ENCODE measurements at places on chromosomes 2 and 18.

DNA sequence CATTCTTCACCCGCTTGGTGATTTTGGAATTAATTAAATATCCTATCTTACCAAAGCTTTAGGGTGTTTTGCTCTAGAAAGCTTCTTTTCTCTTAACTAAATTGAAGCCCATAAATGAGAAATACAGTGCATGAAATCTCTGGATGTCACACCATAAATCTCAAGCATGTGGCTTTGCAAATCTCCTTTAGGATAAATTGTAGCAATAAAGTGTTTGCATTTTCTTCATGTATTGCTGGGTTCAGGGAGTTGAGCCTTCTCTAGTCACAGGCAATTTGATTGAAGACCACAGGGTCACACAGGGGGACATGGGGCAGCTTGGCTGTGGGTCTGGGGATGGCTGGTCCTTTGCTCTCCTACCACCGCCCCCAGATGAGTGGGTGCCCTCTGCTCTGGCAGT is 364.2 kb downstream of the CLIP4 start:
- DNase-seq, result no peak

DNA sequence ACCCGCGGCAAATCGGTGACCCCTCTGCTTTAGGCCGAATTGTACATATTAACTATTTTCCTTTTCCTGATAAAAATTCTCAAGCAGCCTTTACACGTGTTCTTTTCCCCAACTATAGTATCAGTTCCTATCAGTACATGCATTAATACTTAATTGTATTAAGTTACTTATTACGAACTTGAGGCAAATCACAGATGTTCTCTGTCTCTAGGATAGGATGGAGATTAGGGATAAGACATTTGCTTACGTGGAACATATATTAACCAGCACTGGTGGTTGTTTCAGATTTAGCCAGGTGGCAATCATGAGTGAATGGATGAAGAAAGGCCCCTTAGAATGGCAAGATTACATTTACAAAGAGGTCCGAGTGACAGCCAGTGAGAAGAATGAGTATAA is 675 bp downstream of the GEMIN6 start:
- no peak for DNase-seq

DNA sequence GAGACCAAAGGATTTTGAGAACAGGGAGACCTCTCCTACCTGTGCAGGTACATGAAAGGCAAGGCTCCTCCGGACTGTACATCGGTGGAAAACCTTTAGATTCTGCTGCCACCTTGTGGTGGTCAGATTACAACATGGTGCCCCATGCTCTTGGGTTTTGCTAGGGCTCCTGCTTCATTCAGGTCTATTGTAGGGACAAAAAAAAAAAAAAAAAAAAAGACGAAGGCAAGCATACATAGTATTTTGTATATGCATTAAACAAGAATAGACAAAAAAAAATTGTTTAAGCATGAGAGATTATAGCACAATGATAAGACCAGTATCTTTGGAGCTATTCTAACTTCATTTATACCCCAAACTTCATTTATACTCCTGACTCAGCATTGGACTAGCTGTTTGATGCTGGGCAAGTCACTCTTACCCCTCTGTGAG is 27.4 kb upstream of the SPR start:
- DNase-seq, result peak; percentile 80

- no peak for DNase-seq
These were observed 164.7 kb downstream of the PHLPP1 start for GRCh38 chr18:62880034-62880433.

GRCh38 chr18:21722687-21723086 is 17.9 kb upstream of the MIB1 start:
- DNase-seq, result no peak

DNA sequence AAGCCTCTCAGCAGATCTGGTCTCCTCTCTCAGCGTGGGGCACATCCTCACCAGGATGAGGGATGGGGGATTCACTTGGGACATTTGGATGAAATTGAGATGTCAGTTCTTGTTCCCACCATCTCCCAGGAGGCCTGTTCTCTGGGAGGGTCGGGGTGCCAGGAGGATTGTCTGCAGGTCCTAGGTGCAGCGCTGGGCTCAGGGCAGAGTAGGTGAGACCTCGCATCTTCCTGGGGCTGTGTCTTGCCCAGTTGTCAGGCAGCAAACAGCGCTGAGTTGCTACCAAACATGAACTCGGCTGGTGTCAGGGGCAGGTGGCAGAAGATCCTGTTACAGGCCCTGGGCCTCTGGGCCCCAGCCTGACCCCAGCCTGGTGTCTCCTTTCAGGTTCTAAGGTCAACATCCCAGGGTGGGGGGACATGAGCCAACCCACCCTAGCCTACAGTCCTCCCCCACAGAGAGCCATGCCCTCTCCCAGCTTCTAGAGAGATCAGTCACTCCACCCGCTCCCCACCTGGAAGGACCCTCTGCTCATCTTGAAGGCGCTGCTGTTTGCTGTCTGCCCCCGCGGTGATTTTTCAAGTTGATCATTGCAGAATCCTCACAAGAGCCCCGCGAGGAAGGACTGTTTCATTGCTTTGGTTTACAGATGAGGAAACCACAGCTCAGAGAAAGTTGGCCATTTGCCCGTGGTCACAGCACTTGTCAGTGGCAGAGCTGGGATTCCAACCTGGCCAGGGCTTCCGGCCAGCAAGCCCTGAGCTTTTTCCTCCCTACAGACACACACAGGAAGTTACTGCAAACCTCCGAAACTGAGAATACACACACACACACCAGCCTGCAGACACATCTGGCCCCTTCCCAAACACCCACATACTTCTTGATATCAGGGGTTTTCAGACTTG is 83.9 kb downstream of the STPG4 start:
- DNase-seq, result no peak

GRCh38 chr2:43343573-43344304 is 117.3 kb upstream of the ZFP36L2 start:
- DNase-seq, result no peak

DNA sequence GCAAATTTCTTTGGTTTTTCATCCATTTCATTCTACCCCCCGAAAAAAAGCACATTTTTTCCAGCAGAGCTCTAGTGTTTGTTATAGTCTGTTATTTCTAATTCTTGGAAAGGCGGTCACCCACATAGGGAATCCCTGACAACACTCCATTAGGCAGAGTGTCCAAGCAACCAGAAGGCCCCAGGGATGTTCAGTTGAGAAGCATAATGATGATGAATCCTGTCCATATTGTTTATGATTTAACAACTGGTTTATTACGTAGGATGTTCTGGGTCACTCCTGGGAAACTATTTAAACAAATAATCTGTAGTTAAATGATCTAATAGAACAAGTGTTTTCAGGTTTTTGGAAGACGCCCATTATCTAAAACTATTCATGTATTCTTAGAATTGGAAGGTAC is 388.7 kb downstream of the TNS1 start:
- DNase-seq, result no peak

DNA sequence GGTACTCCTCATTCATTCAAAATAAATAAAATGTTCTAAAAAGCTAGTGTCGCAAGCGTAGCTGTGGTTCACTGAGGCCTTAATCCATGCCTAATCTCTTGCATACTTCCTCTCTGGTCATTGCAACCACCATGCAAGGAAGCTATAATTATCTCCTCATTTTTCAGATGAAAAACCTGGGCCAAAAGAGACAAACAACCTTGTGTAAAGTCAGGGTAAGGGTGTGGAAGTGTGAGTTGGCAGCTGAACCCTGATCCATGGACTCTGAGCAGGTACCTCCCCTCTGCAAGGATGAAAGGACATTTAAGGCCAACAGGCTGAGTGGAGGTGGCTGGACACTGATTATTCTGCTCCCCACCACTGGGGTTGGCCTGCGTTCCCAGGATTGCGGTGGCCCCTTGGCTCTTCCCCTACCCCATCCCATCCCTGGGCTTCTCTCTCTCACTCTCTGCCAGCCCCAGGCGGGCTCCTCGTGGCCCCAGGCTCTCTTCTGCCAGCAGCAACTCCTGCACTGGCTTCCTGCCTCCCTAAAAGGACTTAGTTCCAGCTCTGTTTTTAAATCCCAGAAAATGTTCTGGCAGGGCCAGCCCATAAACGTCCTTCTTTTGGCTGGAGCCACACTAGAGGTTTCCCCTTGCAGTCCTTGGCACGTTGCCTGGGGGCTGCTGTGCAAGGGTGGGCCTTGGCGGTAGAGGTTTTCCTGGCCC is 72.0 kb upstream of the AFF3 start:
- DNase-seq, result no peak

- no peak for DNase-seq
These were observed 24.1 kb downstream of the SLC25A52 start for GRCh38 chr18:31736630-31737029.

DNA sequence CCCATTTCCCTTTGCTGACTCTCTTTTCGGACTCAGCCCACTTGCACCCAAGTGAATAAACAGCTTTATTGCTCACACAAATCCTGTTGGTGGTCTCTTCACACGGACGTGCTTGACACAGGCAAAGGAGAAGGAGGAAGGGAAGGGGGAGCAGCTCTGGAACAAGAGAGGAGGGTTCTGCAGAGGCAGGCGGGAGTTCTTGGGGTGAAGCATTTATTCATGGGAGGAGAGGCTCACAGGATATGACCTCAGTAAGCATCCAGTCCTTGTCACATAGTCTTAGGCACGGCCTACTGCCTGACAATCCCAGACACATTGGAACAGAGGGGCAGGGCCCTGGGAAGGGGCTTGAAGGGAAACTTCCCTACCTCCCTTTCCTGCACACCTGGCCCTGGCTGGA is 171.7 kb upstream of the HS6ST1 start:
- no peak for DNase-seq

DNA sequence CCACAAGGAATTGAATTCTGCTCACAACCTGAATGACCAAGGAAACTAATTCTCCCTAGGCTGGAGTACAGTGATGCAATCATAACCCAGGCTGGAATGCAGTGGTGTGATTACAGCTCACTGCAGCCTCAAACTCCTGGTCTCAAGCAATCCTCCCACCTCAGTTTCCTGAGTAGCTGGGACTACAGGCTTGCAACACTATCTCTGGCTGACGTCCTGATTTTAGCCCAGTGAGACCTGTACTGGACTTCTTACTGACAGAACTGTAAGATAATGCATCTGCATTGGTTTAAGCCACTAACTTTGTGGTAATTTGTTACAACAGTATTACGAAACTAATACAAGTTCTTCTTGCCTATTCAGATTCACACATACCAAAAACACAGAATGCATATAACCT is 9.5 kb upstream of the KDSR start:
- no peak for DNase-seq

DNA sequence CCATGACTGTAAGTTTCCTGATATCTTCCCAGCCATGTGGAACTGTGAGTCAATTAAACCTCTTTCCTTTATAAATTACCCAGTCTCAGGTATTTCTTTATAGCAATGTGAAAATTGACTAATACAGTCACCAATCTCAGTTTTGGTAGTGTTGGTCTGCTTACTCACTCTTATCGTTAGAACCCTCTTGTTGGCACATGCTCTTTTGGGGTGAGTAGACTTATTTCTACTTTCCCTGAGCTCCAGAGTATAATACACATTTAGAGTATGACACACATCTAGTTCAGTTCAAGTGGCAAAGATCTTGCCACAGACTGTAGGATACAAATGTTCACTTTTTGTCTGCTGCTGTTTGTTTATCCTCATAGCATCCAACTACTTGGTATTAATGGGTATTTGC is 347.5 kb upstream of the CELF4 start:
- no peak for DNase-seq

GRCh38 chr2:2669316-2669715 is 338.2 kb upstream of the MYT1L start:
- DNase-seq, result no peak

DNA sequence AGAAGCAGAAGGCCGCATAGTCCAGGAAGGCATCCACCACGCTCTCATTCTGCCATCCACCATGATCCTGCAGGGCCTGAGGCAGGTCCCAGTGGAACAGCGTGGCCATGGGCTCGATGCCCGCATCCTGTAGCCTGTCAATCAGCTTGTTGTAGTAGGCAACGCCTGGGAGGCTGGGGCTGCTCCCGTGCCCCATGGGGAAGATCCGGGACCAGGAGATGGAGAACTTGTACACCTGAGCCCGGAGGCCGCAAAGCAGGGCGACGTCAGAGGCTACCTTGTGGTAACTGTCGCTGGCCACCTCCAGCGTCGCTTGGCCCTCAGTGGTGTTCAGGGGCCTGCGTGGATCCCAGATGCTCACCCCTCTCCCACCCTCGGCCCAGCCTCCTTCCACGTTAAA is 19.5 kb downstream of the LCT start:
- no peak for DNase-seq

GRCh38 chr2:69138793-69139459 is 125.9 kb downstream of the ANTXR1 start:
- peak; percentile 37 for DNase-seq

GRCh38 chr2:45851576-45852304 is 200.3 kb downstream of the PRKCE start:
- peak; percentile 15 for DNase-seq

DNA sequence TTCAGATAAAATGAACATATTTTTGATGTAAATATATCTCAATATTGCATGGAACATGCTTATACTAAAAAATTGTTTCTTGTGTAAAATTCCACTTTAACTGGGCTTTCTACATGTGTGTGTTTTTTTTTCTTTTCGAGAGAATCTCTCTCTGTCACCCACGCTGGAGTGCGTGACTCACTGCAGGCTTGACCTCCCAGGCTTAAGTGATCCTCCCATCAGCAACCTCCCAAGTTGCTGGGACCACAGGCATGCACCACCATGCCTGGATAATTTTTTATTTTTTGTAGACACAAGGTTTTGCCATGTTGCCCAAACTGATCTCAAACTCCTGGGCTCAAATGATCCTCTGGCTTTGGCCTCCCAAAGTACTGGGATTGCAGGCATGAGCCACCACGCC is 254.6 kb downstream of the LOXHD1 start:
- DNase-seq, result no peak
